ENCODE measurements at places on chromosomes 3 and 15.

- no peak for DNase-seq
Observed at GRCh38 chr3:56132762-56133161, 335.5 kb downstream of the ERC2 start.

- no peak for DNase-seq
Observed at GRCh38 chr15:87099916-87100315, 1020.2 kb downstream of the AGBL1 start.

- DNase-seq = no peak
Observed at GRCh38 chr3:164326714-164327113, 751.6 kb downstream of the SI start.

- DNase-seq = no peak
Observed at GRCh38 chr3:182000447-182000846, 288.7 kb downstream of the SOX2 start.

DNA sequence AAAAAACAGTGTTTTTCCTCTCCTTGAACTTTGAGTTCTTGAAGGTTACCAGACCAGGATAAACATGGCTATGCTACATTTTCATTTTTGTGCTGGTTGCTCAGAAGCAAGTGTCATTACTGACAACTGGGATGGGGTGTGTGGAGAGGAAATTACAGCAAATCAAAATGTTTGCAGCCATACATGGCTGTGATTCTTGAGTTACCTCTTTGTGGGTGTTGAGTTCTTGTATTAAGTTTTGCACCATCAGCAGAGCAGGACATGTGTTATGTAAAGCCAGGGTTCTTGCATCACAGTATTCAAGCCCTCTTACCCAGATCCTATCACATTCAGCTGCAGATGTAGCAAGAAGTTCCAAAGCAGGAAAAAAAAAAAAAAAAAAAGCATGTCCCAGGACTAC, 53.9 kb upstream of the ATOSA start:
- no peak for DNase-seq

DNA sequence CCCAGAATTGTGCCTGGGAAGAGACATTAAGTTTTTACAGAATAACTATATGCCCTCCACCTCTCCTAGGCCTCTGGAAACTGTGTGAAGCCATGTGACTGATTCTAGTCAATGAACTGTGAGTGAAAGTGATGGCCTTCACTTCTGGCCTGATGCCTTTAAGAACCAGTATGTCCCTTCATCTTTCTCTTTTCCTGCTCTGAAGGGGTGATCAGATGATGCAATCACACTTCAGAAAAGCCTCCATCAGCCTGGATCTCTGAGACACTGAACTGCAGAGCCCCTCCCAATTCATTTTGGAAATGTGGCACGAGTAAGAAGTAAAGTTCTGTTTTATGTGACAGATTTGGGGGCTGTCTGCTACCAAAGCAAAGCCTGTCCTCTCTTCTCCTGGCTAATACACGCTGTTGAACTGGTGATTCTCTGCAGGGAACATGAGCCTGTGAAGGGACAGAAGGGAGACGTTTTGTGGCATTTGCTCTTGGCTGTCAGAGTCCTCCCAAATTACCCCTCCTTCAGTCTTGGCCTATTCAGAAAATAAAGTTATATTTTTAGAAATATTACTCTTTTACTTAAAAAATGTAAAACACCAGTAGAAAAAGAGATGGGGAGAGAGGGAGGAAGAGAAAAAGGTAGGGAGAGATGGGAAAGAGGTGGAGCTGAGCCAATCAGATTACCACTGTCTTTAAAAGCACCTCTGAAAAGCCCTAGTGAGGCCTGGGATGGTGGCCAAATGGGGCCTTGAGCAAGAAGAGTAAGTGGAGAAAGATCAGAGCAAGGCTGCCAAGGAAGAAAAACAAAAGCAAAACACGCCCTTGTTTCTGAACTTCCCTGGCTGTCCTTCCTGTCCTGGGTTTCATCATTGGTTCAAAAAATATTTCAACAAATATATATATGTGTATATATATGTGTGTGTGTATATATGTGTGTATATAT, 40.9 kb upstream of the RYK start:
- DNase-seq = peak; percentile 49

- DNase-seq = no peak
Observed at GRCh38 chr3:427128-427527, 230.6 kb downstream of the CHL1 start.

GRCh38 chr3:156976933-156977332, 150.8 kb downstream of the LEKR1 start:
- DNase-seq = no peak

- DNase-seq = no peak
Observed at GRCh38 chr3:53067567-53067966, 21.7 kb upstream of the SFMBT1 start.

DNA sequence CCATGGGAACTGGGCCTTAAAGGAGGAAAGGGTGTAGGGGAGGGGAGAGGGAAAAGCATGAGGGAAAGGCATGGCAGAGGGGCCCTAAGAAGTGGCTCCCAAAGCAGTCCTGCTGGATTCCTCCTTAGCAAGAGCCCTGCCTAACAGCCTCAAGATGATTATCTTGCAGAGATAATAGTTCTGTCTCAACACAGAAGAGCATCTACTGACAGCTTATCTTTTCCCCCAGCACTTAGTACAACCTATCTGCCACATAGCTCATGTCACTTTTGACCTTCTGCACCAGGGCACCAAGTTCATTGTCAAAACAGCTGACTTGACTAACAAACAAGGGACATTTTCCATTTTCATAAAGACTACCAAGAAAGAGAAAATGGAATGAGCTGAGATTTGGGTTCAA, 86.3 kb downstream of the ANP32A start:
- DNase-seq = no peak

GRCh38 chr3:138470687-138471086, 36.3 kb downstream of the ESYT3 start:
- no peak for DNase-seq

DNA sequence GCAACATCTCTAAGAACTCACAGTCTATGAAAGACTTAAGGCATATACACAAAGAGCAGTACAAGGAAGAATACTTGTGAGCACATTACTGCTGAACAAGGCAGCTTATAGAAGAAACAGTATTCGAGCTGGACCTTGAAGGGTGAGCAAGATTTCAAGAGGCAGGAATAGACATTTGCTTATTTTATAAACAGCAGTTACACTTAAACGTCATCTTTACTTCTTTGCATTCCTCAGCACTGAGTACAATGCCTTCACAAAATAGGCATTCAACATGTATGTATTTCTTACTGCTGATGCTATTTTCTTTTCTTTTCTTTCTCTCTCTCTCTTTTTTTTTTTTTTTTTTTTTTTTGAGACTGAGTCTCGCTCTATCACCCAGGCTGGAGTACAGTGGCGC, 205.8 kb downstream of the ZIC4 start:
- DNase-seq = no peak

- no peak for DNase-seq
Observed at GRCh38 chr3:14505001-14505802, 34.9 kb downstream of the GRIP2 start.

DNA sequence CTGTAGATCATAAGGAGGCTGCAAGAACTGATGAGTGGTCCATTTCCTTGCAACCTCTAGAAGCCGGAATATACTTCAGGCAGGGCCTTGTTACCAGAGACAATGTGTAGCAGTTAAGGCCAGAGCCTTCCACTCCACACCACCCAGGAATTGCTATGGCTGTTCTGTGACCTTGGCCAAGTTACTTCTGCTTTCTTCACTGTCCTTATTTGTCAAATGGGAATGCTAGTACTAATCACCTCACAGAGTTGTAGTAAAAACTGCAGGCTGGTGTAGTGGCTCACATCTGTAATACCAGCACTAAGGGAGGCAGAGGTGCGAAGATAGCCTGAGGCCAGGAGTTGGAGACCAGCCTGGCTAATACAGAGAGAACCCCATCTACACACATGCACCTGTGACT, 28.7 kb upstream of the RPN1 start:
- DNase-seq = no peak

- DNase-seq = no peak
Observed at GRCh38 chr3:87873136-87873535, 185.7 kb downstream of the CGGBP1 start.

All from activated CD8-positive, alpha-beta memory T cell treated with anti-CD3 and anti-CD28 coated beads for 24 hours (primary cell).